ENCODE measurements at places on chromosomes 7 and 10. TPM values are rescaled to one million over a fixed set of nuclear protein-coding genes. Genes with fewer than 3 reads are reported as not detected.
A peak's percentile ranks its signal among the peaks of the same experiment; 100 is the strongest.

DNA sequence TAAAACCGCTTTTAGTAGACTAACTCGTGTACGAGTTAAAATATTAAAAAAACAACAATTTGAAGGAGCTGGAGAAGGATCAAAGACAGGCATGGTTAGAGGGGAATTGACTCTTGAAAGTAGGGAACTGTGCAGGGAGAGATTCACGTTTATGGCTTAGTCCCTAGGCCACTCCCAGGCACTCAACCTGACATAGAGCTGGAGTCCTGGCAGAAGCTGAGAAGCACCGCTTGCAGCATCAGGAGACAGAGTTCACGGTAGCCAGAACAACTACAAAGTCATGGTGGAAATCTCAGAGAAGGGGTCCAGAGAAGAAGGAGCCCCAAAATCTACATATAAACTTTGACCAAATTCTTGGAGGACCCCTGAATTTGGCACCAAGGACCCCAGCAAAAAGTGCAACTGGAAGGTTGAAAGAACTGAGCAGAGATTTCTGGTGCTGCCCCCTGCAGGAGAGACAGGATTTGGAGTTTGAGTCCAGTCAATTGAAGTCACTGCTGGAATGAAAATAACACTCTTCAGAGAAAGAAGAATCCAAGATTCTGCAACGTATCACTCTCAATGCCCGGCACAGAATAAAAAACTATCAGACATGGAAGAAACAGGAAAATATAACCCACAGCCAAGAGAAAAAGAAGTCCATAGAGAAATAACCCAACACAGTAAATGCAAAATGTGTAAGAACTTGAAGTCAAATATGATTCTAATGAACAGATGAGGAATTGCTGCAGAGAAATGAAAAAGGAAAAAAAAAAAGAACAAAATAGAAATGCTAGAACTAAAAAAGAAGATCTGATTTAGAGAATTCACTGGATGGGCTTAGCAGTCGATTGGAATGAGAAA is 493.3 kb upstream of the PODXL start:
- no peak for DNase-seq

KCNH2 gene
- total RNA-seq: 3.2 TPM

- peak; percentile 57 for DNase-seq
Observed at GRCh38 chr7:924541-925231, 29.8 kb downstream of the ADAP1 start.

SHH gene
- 16.7 TPM for total RNA-seq

CYP2W1 gene
- total RNA-seq: 1.6 TPM

VAX1 gene
- total RNA-seq: not detected

FFAR4 gene
- 0.31 TPM for total RNA-seq

DNA sequence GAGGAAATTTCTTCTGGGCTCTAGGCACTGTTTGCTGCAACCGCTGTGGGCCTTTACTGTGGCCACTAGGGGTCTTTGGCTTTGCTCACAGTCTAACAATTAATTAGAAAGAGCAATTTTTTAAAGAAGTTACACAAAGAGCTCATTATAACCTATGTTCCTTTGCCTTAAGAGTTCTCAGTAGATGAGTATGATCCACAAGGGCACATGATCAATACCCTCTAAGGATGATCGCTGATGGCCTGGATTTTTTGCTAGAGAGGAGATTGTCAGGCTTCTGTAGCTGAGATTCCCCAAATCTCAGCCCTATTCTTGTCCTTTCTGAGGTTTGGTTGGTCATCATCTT is 80.8 kb upstream of the RHOBTB1 start:
- no peak for DNase-seq

SPAM1 gene
- total RNA-seq: not detected

DNA sequence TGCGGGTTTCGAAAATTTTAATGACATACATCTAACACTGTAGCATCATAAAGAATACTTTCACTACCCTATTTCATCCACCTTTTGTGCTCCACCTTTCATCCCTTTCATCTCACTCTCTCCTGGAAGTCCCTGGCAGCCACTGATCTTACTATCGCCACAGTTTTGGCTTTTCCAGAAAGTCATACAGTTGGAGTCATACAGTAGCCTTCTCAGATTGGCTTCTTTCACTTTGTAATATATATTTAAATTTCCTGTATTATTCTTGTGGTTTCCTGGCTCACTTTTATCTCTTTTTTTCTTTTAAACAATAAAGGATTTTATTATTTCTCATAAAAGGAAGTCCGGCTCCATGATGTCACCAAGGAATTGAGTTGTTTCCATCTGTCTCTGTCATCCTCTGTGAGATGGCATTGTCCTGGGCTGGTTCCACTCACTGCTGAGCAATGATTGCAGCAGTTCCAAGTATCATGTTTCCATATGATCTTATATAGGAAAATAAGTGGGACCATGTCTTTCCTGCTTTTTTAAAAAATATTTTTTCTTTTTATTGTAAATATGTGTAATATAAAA is 626.3 kb downstream of the POM121L12 start:
- no peak for DNase-seq

ZCWPW1 gene
- total RNA-seq: 8.0 TPM

MARCHF5 gene
- total RNA-seq: 37.4 TPM

GRCh38 chr7:126790763-126791162 is 462.0 kb downstream of the GRM8 start:
- DNase-seq: no peak

ST8SIA6 gene
- 2.5 TPM for total RNA-seq

- DNase-seq: no peak
Observed at GRCh38 chr7:76225379-76225778, 23.7 kb downstream of the SRRM3 start.

- no peak for DNase-seq
Observed at GRCh38 chr10:86123715-86124114, 242.9 kb downstream of the GRID1 start.

CPED1 gene
- 41.9 TPM for total RNA-seq

GRCh38 chr7:150737265-150738055 is at the start of gene GIMAP5:
Gene GIMAP5 (plus strand): TSS chr7:150737418. CDS start chr7:150740885, 3,467 bp downstream.
- no peak for DNase-seq

HGF gene
- total RNA-seq: 48.8 TPM

DNA sequence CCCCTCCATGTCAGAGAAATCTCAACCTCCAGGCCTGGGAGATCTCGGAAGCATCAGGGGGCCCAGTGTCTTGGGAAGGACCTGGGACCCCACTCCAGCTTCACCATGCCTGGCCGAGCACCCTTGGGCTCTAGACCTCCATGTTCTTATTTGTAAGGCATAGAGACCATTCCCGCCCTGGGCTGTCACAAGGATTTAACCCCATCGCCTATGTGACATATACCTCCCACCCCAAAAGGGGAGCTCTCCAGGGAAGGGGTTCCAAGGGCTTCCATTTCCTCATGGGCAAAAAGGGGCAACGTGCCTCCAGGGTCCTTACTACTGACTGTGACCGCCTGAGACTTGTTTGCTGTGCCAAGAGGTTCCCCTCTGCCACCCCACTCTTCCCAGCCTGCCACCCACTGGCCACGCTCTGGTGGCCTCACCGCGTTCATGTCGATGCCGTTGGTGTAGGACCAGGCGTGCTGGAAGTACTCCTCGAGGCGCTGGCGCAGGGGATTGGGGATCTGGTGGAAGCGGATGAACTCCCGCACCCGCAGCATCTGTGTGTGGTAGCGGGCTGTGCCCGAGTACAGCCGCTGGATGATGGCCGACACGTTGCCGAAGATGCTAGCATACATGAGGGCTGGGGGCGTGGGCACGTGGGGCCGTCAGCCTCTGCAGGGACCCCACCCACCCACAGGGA is 27.5 kb downstream of the KCNH2 start:
- no peak for DNase-seq

- no peak for DNase-seq
Observed at GRCh38 chr7:129804111-129804889, 148.5 kb downstream of the UBE2H start.

DNA sequence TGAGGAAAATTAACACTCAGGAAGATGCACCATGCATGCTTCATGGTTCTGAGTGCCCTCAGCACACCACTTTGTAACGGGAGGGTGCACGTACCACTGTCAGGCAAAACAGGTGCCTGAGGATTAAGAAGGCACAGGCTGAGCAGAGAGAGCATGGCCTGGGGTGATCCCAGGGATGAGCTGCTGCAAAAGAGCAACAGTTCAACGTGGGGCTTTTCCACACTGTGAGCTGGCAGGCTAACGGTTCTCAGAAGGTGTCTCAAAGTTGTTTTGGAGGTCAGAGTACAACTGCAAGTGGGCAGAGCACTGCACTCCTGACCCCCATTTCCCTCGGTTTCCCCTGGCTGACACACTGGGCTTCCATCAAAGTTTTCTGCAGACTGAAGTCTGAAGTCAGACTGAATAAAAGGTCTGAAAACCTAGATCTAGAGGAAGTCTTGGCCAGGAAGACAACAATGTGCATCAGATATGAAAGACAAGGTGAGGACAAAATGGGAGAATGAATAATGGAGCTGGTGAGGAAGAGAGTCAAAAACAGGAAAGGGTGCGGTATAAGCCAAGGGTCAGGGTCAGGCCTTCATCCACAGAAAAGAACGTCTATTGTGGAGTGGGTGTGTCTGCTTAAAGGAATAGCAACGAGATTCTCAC is 20.5 kb downstream of the ZNF438 start:
- DNase-seq: no peak

DNA sequence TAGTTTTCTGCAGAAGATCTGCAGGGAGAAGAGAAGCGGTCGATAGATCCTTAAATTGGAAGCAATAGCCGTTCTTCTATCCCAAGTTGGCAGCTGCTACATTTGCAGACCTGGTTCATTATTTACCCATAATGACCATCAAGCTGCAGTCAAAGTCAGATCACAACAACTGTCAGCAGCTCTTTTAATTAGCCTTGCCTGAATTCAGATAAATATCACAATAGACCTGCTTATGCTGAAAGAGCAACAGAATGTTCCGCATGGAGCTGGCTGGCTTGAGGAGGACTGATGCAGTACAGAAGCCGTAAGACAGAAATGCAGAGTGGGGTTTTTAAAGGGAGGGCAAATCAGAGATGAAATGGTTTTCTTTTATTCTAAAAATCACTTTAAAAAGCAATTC is 109.4 kb downstream of the HIBADH start:
- no peak for DNase-seq

DNA sequence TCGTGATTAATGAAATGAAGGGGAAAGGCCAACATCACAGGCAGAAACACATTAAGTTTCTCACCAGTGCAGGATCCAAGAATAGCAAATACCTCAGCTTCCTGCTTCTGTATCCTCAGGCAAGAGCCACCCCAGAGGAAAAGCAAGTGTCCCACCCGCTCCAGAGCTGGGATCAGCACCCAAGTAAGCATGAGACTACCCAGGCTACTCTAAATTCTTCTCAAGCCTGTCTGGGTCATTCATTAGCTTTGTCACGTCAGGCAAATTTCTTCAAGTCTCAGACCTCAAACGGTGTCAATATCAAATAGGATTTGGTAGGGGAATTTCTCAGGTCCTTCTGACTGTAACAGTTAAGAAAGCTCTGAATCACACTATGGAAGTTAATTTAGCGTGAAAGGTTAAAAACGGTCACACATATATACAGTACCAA is 59.0 kb downstream of the GNA12 start:
- no peak for DNase-seq

DNA sequence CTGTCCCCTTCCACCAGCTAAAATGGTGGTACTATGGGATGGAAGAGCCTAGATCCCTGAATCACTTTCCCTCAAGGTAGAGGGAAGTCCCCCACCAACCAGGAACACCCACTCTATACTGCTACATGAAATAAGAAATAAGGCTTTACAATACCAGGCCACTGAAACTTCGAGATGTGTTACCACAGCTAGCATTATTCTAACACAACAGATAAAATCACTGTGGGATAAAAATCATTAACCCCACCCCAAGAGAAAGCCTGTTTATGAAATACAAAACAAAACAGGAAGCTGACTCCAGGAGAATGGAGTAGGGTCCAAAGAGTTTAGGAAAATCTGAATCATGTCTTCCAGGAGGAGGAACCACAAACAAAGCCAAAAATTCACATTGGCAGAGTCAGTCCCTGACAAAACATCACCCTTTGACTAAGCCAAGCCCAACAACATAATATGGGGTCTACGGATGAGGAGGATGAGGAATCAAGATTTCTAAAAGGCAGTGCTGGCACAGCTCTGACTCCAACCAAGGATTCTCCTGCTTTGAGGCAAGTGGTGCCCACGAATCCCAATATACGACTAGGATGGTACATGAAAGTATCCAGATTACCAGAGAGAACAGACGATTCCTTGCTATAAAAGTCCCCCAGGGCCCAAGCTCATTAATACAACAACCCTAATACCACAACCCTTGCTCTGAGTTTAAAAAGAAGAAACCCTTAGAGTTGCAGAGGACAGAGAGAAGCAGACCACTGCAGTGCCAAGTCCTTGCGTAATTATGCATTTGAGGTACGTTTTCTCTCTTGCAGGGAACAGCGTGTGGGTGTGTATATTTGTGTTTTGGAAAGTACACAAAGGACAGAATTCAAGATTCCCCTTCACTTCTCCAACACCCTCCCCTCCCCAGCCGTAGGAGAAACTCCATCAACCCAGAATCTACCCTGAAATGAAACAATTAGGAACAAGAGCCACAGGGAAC is 23.7 kb downstream of the XPNPEP1 start:
- DNase-seq: no peak

DNA sequence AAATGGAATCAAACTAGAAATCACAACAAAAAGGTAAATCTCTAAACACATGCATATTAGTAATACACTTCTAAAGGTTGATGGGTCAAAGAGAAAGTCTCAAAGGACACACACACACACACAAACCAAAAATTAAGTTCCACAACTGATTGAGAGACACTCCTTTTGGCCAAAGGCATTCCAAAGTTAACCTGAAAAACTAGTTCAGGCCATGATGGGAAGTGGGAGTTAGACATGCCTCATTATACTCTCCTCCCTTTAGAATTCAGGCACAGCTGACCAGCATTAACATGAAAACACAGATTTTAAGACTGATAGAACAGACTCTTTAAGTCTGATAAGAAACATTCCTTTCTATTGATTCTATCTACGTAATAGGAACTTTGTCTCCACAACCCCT is 332.4 kb upstream of the IGFBP3 start:
- no peak for DNase-seq

ANTXRL gene
- total RNA-seq: not detected

GRCh38 chr7:123929655-123930054 is 4.6 kb downstream of the SPAM1 start:
- no peak for DNase-seq
